ENCODE measurements at places on chromosomes 5 and 9.

GRCh38 chr5:126370796-126371718 is 52.2 kb upstream of the GRAMD2B start:
- DNase-seq = peak; percentile 82

GRCh38 chr5:134098690-134099089 is 15.8 kb upstream of the TCF7 start:
- DNase-seq = no peak

GRCh38 chr5:74311961-74312360 is 328.6 kb downstream of the ENC1 start:
- no peak for DNase-seq

DNA sequence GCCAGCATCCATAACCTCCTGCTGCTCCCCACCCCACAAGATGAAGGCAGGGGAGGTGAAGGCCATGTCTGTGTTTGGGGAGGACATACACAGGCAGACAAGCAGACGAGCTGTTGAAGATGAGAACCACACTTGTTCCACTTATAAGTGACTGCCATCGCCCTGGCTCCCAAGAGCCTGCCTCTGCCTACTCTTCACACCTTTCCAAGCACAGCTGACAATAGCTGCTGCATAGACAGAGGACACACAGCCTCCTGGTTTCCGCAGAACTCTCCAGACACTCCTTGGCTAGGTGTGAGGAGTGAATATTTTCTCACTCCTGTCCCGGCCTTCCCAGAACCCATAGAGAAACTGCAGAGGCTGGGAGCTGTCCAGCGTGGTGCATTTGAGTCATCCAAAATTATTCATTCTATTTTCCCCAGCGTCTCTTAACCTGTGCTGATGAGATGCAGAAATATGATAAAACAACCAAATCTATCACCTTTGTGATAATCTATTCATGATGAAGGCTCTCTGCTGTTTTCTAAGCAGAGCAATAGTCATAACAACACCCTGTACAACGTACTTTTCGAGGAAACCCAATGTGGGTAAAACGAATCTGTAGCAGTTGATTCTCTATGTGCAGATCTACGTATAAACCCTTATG is 24.7 kb downstream of the KLF9 start:
- DNase-seq = no peak

DNA sequence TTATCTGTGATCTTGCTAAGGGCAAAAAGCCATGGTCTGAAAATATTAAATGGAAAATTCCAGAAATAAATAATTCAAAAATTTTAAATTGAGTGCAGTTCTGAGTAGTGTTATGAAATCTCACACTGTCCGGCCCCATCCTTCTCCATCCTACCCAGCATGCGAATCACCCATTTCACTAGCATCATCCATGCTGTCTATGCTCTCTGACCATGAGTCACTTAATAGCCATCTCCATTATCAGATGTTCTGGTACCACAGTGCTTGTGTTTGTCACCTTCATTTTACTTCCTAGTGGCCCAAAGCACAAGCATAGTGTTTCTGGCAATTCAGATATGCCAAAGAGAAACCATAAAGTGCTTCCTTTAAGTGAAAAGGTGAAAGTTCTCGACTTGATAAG is 63.3 kb upstream of the SMC5 start:
- no peak for DNase-seq

DNA sequence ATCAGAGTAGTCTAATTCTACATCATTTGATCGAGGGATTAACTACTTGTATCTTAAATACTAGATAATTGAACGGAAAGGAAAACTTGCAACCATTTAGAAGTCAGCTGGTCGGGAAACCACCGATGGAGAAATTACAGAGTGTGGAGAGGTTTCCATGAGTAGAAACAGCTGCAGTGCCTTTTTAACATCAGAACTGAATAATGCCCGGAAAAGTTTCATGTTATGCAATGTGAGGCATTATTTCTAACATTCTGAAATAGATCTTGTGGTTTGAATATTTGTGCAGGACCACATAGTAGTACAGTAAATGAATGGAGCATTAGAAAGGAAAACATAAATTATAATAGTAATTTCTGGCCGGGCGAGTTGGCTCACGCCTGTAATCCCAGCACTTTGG is 88.1 kb upstream of the RNF180 start:
- DNase-seq = no peak

DNA sequence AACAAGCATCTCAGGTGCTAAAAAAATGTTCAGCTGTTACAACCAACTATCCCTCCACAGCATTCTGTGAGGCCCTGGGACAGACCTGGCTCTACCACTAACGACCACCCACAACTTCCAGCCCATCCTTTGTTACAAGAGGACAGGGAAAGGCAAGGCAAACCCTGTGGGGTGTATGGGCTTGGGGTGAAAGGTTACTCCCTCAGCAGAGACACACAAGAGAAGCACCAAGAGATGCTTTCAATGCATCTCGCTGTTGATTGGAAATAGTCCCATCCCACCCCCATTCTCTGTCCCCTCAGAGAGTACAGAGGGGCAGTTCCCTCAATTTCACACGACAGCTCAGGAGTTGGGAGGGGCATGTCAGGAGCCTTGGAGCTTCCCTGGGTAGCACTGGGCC is 234.1 kb downstream of the CAAP1 start:
- no peak for DNase-seq

DNA sequence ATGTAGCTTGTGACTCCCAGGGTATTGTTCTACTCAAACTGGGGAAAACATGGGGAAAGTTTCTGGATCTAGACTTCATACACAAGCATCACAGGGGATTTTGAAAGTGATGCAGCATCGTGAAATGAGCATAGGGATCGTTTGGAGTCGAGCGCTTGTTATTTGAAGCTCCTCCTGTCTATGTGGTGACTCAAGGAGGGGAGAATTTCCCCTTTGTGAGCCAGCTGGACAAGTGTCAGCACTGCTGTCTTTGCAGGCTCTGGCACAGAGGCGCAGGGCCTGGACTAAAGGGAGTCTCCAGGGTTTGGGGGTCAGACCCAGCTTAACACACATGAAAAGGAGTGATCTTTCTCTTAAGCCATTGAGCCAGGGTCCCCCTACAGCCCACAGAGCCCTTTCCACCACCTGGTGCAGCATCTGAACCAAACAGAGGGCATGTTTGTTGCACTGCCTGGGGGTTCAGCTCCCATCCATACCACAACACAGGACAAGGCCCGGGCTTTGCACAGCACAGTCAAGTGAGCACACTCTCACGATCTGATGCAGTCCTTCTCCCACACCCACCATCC is 51.0 kb downstream of the IRF1 start:
- no peak for DNase-seq

GRCh38 chr5:135085133-135085935 is 51.3 kb upstream of the PITX1 start:
- DNase-seq = peak; percentile 40

DNA sequence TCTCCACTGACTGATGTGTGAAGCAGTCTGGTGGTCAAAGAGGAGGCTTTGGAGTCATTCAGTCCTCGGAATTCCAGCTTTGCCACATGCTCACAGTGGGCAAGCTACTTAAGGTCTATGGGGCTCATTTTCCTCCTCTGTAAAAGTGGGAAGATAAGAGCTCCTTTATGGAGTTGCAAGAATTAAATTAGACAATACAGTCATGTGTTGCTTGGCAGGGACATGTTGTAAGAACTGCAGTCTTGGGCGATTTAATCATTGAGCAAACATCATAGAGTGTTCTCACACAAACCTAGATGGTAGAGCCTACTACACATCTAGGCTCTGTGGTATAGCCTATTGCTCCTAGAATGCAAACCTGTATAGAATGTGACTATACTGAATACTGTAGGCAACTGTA is 253.9 kb downstream of the SH3GL2 start:
- DNase-seq = no peak

DNA sequence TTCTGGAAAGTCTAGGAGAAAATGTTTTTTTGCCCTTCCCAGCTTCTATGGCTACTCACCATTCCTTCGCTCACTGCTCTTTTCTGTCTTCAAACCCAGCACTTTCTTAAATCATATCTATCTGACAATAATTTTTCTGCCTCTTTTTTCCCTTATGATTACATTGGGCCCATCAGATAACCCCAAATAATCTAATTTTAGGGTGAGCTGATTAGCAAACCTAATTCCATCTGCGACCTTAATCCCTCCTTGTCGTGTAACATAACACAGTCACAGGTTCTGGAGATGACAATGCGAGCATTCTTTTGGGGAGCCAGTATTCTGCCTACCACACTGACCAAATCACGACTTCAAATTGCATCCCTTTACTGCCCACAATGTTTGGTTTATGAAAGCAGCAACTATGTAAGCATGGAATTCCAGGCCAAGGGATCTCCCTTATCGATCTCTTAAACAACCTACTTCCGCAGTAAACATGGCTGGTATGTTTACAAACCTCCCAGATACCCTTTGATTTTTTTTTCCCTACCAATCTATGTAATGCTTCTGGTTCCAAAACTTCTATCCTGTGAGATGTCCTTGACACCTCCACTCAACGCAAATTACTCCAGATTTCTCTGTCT is 2122.2 kb downstream of the MAT2B start:
- no peak for DNase-seq

- no peak for DNase-seq
These were observed 139.7 kb downstream of the C9orf152 start for GRCh38 chr9:110068212-110068611.

DNA sequence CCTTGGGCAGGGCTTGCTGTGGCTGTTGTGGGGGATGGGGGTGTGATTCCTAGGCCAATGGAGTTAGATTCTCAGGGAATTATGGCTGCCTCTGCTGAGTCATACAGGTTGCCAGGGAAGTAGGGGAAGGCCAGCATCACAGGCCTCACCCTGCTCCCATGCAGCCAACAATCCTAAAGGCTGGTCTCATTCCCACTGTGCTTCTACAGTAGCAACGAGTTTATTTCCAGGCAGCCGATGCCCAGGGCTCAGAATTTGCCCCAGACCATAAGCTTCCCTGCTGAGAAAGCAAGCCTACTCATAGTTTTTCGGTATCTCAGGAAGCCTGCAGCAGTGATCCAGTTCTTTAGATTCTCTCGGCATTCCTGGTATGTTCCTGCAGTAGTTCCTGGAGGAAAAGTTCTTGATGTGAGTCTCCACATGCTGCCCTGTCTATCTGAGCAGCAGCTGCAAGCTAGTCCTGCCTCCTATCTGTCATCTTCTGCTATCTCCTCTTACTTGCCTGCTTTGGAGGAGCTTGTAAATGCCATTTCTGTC is 59.3 kb upstream of the SELENOP start:
- no peak for DNase-seq

GRCh38 chr9:79489261-79490000 is 82.3 kb upstream of the TLE4 start:
- peak; percentile 23 for DNase-seq

DNA sequence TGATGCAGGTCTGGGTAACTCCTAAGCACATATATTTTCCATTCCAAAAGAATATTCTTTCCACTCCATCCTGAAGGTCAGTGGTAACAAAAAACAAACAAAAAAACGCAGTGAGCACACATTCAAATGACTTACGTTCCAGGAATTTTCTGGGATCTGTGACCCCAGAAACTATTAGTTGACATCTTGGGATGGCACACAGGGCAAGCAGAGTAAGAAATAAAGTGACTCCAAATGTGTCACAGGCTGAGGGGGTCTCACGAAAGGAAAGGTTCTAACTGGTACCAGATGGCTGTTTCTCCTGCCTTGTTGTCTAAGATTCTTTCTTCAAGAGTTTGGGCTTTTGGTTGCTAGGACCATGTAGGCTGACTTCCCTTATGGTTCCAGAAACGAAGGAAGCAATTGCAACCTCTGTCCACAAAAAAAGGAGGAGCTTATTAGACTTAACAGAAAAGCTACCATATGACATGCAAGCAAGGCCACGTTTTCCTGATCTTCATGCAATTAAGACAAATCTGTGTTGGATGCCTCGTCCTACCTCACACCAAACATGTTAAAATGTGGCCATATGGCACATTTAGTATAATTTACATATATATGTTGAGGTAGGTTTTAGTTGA is 32.7 kb downstream of the PTGS1 start:
- DNase-seq = no peak

- peak; percentile 11 for DNase-seq
These were observed 56.6 kb downstream of the CFAP90 start for GRCh38 chr5:7794311-7794710.

GRCh38 chr5:34021334-34021733 is 13.5 kb upstream of the AMACR start:
- no peak for DNase-seq

DNA sequence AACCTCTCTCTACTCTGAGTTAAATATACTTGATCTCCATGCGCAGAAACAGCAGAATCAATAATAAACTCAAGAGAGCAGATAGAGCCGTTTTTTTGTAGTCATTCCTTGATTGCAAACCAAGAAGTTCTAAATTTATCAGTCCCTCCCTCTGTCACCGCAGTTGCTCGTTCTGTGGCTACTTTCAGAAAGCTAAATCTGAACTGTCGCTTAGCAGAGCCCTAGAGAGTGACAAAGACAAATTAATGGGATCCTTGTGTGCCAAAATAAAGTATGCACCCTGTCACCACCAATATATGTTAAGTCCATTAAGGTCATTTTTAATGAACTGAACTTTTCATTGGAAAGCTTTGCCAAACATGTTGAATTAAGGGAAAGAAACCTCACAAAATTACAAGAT is 218.3 kb downstream of the ADAMTSL1 start:
- DNase-seq = no peak

DNA sequence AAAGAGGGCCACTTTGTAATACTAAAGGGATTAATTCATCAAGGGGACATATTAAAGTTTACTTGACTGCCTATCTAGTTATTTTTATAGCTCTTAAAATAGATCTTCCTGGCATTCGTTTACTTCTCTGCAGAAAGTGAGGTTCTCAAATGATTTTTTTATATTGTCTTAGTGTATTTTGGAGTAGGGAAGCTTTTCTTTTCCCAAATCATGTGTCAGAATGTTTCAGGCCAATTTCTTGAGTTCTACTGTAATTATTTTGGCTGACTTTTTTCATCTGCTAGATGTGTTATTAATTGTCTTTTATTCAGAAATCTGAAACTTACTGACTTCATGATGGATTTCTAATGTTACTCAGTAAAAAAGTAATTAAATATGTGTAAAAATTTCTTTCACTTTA is 60.2 kb upstream of the FBXL7 start:
- no peak for DNase-seq

DNA sequence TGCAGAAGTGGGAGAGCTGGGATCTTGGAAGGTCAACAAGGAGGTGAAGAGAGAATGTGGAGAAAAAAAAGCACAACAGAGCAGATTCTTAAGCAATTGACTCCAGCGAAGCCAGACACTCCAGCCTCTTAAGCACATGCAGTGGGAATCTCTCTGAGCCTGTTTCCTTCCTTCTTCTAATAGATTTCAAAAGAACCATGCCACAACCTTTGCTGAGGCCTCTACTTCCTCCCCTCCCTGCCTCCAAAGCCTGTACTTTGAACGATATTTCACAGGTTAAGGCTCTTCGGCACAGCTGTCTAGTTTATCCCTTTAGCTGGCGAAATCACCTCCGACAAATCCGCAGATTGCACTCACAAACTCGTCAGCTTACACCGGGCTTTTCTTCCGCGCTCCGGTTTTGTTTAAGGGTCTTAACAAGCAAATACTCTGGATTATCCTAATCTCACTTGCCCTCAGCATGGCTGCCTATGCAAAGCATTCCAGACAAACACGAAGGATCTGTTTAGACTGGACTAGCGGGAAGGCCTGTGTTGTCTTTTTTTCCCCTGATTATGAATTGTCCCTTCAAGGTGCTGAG is 211.6 kb upstream of the PANK3 start:
- no peak for DNase-seq

- DNase-seq = no peak
These were observed 81.2 kb downstream of the ROR2 start for GRCh38 chr9:91868732-91869391.

All from LoVo (cell line).